ENCODE measurements at places on chromosomes 3 and 15.

DNA sequence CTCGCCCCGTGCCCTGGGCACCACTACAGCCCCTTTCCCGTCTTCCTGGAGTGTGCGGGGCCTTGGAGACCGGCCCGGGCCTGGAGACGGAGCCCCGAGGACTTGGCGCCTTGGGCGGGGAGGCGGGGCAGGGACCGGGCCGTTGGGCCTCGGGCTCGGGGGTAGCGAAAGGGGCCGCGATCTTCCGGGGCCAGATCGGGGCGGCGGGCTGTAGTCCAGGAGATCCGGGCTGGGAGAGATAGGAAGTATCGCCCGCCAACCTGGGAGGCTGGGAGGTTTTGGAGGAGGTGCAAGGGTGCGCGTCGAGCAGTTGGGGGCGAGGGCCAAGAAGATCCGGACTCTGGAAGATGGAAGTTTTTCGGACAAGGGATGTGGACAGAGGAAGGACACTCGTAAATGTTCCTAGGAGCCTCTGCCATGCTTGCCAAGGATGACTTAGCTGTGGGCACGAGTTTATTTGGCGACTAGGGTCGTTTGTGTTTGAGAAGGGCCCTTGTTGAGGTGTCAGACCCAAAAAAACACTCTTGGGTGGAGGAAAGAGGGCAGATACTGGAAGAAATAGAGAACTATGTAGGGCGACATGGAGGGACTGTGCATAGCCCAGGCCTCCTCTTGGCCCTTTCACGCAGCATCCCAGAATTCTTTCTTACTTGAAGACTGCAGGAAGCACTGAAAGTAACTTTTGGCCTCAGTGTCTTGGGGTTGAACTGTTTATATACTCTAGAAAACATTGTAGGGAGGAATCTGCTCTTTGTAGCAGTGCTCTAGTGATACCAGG, 712 bp downstream of the RTF1 start:
- DNase-seq = no peak

GRCh38 chr3:166282931-166283330, 445.7 kb upstream of the BCHE start:
- DNase-seq = no peak

- no peak for DNase-seq
These were observed 80.8 kb downstream of the ANXA2 start for GRCh38 chr15:60316961-60317360.

DNA sequence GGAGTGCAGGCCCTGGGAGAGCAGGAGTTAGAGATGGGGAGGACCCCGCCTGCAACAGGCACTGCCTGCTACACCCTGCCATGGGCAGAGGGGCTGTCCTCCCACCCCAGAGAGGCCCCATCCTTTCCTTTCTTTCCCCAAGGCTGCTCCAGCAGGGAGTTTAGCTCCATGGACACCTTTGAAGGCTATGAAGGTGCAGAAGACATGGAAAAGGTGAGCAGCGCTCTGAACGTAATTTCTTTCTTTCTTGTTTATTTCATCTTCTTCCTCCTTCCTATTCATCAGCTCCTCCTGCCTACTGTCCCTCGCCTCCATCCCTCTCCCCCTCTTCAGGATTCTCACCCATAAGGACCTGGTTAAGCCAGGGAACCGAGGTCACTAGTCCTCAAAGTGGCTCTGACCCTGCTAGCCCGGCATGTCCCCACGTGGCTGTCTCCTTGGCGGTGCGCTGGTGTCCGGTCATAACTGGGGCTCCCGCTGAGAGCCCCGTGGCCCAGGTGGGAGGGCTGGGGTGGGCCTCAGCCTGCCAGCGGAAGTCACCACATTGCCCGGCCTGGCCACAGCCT, 16.0 kb upstream of the ADIPOQ start:
- no peak for DNase-seq

DNA sequence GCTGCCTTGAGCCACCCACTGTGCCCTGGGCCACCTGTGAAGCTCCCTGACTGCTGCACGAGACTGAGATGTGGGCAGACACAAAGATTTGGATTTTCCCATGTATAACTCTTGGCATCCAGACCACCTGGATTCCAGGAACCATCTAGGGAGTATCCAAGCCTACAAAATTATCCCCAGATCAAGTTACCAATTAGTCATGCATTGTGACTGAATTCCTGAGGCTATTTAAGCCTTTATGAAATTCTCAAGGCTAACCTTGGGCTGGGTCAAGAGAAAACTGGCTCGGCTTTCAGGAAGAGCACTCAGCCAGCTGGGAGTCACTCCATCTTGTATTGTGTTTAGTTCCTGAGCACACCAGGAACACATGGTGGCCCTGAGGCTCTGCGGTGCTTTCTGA, 13.3 kb upstream of the ATP13A5 start:
- no peak for DNase-seq

DNA sequence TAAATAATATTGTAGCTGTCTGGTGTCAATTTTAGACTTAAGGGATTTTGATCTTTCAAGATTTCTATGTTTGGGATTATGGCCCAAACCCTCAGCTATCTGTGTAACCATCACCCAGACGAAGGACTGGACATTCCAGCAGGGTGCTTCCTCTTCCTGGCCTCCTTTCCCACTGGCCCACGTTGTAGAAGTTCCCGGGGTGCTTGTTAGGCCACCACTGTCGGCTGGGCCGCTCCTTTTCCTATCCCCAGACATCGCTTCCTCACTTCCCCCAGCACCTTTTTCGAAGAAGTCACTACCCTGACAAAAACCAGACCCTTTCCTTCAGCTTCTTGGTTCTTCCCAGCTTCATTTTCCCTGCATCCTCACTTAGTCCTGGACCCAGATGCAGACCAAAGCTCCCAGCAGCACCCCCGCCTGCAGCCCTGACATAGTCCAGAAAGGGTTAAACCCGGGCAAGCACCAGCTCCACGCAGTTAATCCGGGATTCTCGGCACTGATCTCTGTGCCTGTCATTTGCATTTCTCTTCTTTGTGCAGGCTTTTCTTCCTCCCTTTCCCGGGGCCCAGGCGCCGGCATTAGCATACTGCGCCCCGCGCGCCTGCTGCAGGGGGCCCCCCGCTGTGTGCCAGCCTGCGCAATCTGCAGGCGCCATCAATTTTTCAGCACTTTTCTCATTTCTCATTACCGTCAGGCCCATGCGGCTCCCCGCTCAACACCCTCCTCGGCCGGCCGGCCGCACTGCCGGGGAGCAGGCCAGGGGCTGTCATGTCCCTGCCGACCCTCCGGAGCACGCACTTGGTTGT, 90.6 kb downstream of the ZNF621 start:
- no peak for DNase-seq

DNA sequence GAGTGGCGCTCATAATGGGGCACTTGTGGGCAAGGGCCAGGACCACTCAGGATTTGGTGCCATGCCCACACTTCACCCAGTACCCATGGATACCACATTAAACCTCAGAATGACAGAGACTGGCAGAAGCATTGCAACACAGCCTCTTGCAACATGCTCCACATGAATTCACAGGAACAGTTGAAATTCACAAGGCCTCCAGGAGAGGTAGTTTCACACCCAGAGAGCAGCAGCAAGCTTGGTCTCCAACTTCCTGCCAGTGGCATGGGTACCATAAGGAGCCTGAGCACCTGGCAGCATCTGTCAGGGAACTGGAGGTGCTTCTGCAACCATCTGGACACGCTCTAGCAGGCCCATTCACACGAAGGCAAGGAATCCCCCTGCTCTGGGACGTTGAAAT, 101.0 kb downstream of the OSBPL10 start:
- no peak for DNase-seq

GRCh38 chr15:72113347-72114031, 4.5 kb downstream of the MYO9A start:
- no peak for DNase-seq

GRCh38 chr3:152222327-152222726, 46.4 kb upstream of the MBNL1 start:
- DNase-seq = no peak

DNA sequence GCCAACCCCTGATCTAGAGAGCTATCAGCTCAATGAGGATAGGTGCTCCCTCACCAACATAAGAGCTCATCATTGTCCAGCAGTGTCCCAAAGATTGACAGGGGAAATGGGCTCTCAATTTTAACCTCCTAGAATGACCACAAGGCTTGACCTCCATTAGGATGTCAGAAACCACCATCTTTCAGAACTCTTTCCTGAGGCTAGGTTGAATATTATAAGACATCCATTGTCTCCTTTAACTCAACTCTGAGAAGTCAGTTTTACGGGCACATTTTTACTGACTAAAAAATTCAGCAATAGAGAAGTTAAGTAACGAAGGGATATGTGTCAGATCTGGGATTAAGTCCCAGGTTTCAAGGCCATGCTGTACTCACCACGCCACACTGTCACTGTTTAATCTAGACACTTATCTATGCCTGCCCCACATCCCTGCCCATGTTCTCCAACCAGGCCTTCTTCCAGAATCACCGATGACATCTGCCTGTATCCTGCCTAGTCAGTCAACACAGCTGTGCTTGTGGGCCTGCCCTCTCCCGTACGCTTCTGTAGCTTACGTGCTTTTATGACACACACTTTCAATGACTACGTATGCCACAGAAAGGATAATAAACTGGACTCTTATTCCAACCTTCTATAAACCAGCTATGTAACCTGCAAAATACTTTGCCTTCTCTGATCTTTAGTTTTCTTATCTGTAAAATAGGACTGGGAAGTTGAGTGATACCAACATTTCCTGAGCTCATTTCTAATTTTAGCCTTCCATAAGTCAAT, 17.1 kb upstream of the MUC13 start:
- no peak for DNase-seq

DNA sequence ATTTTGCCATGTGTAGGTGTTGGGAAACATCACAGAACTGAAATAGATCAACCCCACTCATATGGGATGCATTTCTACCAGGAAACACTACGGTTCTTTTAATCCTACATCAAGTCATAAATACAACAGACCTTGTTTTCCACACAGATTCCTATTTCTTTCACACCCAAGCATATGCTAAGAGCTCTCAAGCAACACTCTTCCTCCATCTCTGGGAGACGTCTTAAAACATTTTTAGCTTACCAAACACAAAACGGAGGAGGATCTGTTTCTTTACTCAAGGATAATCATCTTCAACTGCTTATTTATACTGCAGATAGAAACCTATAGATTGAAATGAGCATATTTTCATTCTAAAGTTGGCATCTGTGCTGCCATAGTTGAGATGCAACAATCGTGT, 5.1 kb downstream of the GJD2 start:
- no peak for DNase-seq

DNA sequence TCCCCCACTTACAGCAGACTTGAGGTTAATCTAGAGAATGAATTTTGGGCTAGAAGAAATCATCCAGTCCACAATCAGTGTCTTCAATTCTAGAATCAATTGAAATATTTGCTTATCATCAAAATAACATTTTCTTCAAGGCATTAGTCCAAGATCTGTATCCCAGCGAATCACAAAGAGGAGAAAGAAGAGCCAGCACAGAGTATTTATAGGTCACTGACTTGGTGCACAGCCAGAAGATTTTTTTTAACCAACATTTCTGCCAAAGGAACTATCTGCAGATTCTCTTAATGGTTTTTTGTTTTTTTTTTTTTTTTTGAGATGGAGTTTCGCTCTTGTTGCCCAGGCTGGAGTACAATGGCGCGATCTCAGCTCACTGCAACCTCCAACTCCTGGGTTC, 178.2 kb downstream of the TNIK start:
- no peak for DNase-seq

- no peak for DNase-seq
These were observed 88.1 kb upstream of the TGFBR2 start for GRCh38 chr3:30518181-30518864.

DNA sequence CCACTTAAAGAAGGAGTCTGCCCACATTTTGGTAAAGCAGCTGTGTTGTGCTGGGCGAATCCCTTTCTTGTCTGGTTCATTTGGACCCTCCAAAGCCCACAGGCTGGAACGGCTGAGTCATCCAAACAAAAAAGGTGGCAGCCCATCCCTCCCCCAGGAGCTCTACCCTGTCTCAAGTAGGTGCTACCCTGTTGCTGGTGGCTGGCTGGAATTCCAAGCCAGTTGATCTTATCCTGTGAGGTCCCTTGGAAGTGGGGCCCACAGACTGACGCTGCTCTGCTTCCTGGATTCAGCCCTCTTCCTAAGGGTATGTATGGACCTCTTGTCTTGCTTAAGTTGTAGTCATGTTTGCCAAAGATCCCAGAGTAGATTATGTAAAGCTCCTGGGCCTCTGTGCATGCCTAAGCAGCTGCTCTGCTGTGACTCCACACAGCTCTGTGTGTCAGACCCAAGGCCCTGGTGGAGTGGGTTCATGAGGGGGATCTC, 44.5 kb downstream of the CCR1 start:
- no peak for DNase-seq

- DNase-seq = no peak
These were observed 69.6 kb downstream of the ASB7 start for GRCh38 chr15:100671858-100672543.

DNA sequence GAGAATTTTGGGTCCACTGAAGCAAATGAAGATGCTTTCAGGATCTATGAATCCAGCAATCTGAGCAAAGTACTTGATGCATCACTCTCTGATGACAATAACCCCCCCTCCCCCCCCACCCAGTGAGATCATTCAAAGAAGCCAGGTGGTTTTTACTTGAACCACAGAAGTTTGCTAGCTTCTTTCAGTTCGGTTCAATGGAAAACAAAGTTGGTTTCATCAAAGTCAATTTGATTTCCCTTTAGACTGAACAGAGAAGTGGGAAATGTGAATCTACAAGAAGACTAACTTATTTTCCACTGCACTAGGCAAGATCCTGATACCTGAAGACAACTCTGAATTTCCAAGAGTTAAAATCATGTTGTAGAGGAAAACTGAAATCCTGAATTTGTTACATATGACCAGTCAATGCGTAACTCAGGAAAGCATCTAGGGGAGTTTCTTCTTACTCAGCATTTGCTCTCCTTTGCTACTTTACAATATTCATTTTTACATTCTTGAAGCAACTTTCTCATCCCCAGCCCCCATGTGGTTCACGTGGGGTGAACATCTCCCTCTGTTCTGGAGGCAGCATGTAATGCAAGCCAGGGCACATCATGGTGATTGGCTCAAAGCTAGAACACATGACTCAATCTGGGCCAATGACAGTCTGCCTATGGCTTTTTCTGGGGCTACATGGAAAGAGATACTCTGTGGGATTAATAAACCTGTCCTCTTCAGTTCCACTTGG, 572.6 kb downstream of the FOXP1 start:
- peak; percentile 79 for DNase-seq

GRCh38 chr3:108281670-108282069, 14.7 kb upstream of the HHLA2 start:
- no peak for DNase-seq

- DNase-seq = no peak
These were observed 43.2 kb upstream of the ZNF148 start for GRCh38 chr3:125418306-125418705.

GRCh38 chr15:64694816-64695215, 80.6 kb downstream of the RBPMS2 start:
- DNase-seq = no peak

- no peak for DNase-seq
These were observed 285.0 kb upstream of the LYSMD4 start for GRCh38 chr15:100018191-100018590.
